ENCODE measurements at places on chromosomes 2 and 18. TPM values are rescaled to one million over a fixed set of nuclear protein-coding genes. Genes with fewer than 3 reads are reported as not detected.
A peak's percentile ranks its signal among the peaks of the same experiment; 100 is the strongest.

- peak; percentile 45 for DNase-seq
These were observed 4.5 kb downstream of the RETREG2 start for GRCh38 chr2:219182331-219183150.

- DNase-seq = peak; percentile 31
These were observed 195.6 kb upstream of the POU3F3 start for GRCh38 chr2:104658144-104658835.

DNA sequence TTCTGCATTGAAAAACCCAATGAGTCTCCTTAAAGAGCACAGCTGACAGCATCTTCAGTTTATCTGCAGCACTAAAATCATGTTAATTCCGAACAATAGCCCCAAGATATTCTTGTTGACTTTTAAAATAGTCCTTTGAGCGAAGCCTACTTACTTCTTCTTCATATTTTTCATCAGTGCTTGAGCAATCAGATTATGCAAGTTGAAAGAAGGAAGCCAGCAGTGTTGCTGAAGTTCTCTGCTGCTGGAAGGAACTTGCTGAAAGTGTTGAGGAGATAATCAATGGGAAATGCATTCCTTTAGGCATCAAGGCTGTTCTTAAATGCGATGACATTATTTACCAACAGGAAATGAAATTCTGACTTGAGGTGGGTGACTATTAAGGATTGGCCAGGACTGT lies 105.9 kb upstream of the SNTG2 start:
- DNase-seq = no peak

DNA sequence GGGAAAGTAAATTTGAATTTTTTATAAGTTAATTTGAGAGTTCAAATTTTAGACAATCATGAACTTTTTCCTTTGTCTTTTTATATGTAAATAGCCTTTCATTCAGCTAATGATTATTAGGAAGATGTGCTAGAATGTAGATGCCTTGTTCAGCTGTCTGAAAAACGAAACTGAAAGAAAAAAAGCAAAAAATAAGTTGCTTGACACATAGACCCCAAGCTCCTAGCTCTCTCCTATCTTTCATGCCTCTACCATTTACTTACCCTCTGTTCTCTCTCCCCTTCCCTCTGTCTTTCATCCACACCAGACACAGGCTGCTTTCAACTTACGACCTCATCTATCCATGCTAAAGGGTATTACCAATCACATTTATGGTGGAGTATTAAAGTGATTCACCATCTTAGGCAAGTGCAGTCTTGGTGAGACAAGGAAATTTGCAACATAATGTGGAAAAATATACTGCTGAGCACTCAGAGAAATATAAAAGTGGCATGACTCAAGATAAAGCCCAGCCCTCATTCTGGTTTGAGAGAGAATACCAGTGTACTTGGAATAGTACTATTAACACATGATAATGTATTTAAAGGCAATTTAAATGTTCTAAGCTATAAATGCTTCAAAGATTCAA lies 425.6 kb downstream of the SUCLG1 start:
- DNase-seq = no peak

GRCh38 chr2:42013409-42013808 lies 34.4 kb upstream of the PKDCC start:
- no peak for DNase-seq

DNA sequence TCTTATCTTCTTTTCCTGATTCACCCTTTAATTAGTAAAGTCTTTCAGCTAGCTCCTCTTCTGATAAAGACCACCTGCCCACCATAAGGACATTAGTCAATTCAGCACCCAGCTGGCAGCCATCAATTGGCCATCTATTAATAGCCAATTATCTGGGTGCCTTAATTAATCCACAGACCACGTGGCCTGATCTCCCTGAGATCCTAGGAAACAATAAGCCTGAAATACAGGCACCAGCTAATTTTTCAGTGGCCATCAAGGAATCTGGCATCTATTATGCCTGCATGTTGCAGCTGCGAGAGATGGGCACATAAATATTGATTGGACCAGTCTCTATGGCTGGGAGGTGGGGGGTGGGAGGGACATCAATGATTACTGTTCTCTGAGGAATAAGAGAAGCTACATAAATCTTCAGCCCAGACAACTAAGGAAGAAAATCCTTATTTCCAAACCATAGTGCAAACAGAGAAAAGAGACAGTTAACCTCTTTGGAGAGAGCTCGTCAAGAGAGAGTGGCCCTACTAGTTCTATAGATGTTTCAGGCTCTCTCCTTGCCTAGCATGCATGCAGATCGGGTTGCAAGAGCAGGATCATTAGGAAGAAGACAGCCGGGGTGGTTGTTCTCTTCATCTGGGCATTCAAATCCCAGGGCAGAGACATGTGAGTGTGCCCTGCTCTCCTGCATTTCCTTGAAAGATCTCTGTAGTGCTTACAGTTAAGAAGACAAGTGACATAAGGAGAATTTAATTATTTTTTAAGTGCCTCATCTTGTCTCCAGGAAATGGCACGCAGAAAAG lies 8.7 kb downstream of the GALNT14 start:
- no peak for DNase-seq

GRCh38 chr2:43424262-43425207 lies 171.3 kb downstream of the THADA start:
- no peak for DNase-seq

DNA sequence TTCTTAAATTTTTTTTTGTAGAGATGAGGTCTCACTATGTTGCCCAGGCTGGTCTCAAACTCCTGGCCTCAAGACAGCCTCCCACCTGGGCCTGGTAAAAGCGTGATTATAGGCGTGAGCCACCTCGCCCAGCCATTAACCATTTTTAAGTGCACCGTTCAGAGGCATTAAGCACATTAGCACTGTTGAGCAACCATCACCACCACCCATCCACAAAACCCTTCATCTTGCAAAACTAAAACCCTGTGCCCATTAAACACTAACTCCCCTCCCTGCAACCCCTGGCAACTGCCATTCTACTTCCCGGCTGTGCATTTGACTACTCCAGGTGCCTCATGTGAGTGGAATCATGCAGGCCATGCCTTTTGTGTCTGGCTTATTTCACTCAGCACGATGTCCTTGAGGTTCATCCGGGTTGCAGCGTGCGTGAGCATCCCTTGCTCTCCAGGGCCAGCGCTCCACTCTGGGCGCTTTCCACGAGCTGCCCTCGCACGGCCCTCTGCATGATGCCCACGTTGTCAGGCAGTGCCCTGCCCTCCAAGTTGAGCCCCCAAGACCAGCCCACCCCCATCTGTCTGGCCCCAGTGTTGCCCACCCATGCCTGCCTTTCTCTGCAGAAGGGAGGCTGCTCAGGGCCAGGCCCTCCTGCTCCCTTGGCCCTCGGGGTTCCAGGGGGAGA lies 63.0 kb upstream of the GLI2 start:
- no peak for DNase-seq

EVX2 gene
- total RNA-seq = not detected

DNA sequence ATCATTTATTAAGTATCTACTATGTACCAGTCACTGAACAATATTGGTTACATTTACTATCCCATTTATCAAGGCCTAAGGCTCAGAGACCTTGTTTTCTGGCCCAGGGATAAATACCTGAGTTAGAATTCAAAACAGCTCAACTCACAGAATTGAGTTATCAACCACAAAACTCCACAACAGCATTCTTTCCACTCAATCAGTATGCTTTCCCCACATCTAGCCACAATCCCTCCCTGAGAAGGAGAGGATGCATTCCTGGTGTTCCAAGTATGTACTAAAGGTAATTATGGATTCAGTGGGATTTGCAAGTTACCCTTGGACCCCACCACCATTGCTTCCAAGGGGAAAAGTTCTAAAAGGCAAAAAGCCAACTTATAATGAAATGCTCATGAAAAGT lies 104.2 kb upstream of the PID1 start:
- no peak for DNase-seq

GRCh38 chr2:200662727-200663126 lies 76.9 kb downstream of the AOX1 start:
- no peak for DNase-seq

DNA sequence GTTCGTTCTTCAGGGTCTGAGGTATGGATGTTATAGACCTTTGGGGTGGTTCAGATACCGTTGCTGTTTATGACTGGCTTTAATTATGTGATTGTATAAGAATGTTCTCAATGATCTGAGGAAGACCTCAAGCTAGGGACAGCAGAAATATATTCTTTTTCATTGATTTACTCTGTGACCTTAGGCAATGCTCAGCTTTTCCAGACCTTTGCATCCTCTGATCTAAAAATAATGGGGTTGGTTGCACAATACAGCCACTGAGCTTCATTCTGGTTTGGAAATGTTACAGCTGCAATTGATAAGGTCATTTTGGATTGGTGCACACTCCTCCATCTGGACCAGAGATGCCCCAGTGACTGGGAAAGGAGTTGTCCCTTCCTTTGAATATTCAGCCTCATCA lies 17.2 kb upstream of the CABYR start:
- no peak for DNase-seq

DNA sequence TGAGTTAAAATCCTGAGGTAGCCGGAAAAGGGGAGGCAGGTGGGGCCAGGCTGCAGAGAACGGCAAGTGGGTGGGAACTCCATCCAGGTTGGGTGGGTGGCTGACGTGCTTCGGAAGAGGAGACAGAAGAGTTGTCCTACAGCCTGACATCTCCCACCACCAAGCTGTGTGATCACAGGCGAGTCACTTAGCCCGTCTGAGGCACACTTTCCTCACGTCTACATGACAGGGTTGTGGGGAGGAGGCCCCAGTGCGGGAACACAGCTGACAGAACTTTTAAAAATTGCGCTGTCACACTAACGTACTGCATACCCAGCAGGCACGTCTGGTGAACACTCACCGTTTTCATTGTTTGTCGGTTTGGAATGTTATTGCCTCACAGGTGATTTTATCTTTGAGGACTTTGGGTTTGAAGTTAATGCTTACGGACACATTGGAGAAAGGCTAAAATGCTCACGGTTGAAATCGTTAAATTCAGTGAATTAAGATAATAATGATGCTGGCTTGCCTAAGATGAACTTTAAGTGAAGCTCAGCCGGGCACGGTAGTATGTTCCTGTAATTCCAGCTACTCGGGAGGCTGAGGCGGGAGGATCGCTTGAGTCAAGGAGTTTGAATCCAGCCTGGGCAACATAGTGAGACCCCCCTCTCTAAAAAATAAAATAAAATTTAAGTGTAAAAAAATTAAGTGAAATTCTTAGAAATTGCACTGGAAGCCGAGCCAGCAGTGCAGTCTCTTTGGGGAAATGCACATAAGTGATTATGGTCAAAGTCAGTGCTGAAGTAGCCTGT lies 8.9 kb downstream of the EMILIN2 start:
- DNase-seq = no peak
